Endodermal cell (in vitro differentiated cells): ENCODE measurements at places on chromosomes 1 and 21. TPM values are rescaled to one million over a fixed set of nuclear protein-coding genes. Genes with fewer than 3 reads are reported as not detected.

- DNase-seq: peak; percentile 40
Observed at GRCh38 chr1:234865171-234866006, 255.4 kb upstream of the IRF2BP2 start.

DNA sequence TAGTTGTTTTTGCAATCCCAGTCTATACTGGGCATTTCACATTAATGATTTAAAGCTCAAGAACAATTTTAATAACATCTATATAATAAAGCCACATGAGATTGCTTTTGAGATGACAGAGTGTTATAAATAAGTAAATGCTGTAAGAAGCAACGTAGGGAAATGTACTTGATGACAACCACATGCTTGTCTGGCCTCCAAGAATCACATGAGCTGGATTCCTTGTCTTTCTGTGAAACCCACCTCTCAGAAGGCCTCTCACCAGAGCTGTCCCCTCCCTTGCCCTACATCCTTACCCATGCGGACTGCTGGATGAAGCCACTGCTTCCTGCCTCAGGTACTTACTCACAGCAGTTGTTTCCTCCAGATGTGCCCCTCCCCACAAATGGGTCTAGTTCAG is 145.1 kb upstream of the CTTNBP2NL start:
- DNase-seq: no peak

DNA sequence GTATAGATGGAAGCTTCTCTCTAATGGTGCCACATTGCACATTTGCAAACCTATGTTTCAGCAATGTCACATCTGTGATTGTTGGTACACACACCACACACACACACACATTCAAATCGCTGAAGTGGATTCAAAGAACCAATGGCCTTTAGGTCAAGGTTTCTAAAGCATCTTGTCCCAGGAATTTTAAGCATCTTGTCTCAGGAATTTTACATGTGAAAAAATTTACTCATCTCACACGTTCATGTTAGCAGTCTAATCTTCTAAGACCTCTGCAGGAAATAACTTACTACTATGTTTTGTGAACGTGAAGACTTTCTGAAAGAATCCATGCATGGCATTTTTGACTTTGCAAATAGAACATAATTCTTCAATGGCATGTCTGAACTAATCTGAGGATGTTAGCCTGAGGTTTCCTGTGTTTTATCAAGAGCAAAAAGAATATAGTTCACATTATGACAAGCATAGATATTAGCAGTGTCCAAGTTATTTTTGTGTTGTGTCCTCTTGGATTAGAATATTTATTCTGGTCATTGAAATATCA is 125.1 kb downstream of the CYYR1 start:
- no peak for DNase-seq

- DNase-seq: no peak
Observed at GRCh38 chr1:151288502-151288901, 6.4 kb downstream of the ZNF687 start.

DNA sequence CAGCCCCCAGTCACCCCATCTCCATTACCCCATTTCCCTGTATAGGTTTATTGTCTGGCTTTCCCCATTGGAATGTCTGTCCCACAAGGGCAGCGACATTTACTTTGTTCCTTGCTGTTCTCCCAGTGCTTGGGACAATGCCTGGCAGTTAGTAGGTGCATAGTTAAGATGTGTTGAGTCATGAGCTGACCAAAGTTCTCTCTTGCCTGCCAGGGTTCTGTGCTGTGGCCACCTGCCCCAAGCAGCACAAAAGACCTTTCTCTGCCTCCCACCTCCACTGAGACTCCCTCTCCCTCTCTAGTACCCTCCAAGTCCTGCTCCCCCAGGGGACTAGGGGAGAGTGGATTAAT is 40.0 kb downstream of the TMCO4 start:
- no peak for DNase-seq

DNA sequence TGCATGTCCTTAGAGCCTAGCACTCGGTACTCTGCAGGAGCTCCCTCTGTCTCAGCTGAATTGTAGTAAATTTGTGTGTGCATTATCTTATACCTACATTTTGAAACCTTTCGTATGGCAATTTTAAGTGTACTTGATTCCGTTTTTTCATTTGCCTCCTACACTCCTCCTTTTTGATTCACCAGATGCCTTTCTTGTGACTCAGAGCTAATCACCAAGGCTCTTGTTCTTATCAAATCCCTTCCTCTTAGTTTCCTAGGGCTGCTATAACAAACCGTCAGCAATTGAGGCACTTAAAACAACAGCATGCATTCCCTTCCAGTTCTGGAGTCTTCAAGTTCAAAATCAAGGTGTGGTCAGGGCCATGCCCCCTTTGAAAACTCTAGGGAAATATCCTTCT is 261.0 kb downstream of the ASTN1 start:
- no peak for DNase-seq

DNA sequence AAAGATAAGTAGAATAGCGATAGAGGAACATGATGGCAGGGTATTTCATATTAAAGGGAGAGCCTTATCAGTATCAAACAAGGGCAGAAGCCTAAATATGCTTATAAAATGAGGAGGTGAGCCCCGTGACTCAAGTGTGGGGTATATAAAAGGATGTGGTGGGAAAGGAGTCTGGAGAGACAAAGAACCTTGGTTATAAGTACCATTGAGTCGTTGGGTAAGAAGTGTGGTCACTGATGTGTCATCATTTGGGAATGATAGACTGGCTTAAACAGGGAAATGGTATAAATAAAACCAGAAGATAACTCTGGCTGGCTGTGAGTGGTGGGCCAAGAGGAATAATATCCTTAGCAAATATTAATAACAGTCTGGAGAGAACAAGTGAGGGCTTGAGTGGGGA is 10.9 kb upstream of the CD5L start:
- DNase-seq: no peak

DNA sequence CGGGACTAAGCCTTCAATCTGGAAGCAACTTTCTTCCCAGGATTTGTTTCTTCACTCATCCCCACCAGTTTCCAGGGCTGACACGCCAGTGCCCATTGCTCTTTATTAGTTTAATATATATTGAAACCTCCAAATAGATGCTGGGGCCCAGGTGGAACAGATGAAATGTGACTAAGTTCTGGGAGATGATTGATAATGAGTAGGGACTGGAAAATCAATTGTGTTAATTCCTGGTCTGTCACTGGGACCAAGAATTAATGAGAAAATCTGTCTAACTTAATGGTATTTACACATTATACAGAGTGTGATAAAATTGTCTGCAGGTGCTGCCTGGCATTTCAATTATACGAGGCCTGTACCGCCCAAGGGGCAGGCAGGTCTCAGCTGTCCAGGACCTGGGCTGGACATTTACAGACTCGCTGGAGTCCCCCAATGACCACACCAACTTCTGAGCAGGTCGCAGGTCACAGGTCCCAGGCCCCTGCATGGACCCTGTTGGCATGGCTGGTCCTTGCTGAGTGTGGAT is 35.8 kb downstream of the UBIAD1 start:
- DNase-seq: no peak

- DNase-seq: no peak
Observed at GRCh38 chr1:85225624-85226380, 25.0 kb upstream of the SYDE2 start.

RCAN3 gene
- 36.8 to 37.2 TPM (median 37.2 TPM) in 3 replicates for total RNA-seq

GBP7 gene
- not detected in 3 replicates for total RNA-seq

ADAMTS1 gene
- 20.4 and 24.2 TPM in 2 replicates for total RNA-seq
